ENCODE measurements at places on chromosomes 5 and 9.

DNA sequence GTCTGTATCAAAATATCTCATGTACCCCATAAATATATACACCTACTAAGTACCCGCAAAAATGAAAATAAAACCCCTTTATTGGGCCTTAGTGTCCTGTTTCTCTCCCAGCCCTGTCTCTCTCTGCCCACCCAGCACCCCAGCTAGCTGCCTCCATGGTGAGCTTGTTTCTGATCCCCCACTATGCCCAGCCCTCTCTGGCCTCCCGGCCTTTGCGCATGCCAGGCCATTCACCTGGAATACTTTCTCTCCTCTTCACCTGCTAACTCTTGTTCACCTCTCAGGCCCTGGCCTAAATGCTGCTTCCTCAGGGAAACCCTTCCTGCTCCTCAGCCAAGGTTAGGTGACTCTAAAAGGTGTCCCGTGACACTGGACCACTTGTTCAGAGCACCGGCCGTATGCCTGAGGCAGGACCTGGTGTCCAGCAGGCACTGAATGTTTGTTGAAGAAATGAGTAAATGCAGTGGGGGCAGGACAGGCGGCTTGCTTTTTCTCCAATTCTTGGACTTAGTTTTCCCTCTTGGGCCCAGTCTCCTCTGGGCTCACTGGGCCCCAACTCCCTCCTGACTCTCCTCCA, 58.5 kb downstream of the PSD2 start:
- DNase-seq, result no peak

- no peak for DNase-seq
Measured at GRCh38 chr5:218457-219291, 554 bp downstream of the SDHA start.

DNA sequence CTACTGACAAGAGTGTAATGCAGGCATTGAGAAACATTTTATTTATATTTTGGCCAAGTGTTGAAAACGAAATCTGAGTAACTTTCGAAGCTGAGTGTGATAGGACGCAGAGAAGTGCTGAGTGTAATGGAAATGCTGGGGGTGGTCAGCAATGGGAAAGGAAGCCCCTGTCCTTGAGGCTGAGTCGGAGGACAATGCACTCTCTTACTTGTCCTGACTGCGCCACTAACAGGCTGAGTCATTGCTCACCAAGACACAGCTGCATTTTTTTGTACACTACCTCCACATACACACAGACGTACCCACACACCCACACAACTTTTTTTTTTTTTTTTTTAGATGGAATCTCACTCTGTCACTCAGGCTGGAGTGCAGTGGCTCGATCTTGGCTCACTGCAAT, 637.7 kb downstream of the SLCO4C1 start:
- DNase-seq, result no peak

GRCh38 chr9:137306066-137306849, 4.2 kb upstream of the NRARP start:
- DNase-seq, result peak; percentile 70
